ENCODE measurements at places on chromosomes 12 and 14. TPM values are rescaled to one million over a fixed set of nuclear protein-coding genes. Genes with fewer than 3 reads are reported as not detected.

The KCNA5 gene
- not detected for total RNA-seq

The PRKAB1 gene
- 16.2 TPM for total RNA-seq

The ST8SIA1 gene
- total RNA-seq, result 2.5 TPM

The FKBP3 gene
- total RNA-seq, result 48.3 TPM

The SERPINA10 gene
- total RNA-seq, result not detected

The DDX51 gene
- 2.2 TPM for total RNA-seq

The KERA gene
- total RNA-seq, result not detected

The TPPP2 gene
- not detected for total RNA-seq

The OR4E2 gene
- not detected for total RNA-seq

The ACTR6 gene
- 24.1 TPM for total RNA-seq

The MYH6 gene
- not detected for total RNA-seq

DNA sequence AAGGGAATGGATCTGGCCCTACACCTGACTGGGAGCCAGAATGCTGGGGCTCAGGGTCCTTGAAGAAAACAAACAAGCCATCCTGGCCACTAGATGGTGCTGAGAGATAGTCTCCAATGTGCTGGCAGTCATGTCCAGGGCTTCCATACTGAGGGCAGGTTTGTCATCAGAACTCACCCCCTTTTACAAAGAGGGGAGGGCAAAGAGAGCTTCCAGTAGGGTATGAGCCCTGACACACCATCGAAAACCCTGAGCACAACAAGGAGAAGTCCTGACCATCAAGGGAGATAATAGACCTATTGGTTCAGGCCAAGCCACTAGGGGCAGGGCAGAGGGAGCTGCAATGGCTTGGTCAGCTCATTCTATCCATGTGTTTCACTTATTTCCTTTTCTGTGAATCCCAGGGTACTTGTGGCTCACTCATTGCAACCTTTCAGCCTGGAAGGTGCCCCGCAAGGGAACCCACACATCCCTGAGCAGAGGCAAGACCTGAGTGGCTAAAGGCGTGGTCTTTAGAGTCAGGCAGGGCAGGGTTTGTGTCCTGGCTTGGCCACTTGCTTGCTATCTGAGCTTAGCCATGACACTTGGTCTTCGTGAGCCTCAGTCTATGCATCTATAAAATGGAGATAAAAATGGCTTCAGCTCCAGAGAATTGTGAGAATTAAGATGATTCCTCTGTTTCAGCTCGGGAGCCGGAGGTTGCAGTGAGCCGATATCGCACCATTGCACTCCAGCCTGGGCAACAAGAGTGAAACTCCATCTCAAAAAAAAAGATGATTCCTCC is 6.2 kb upstream of the PLEKHH1 start:
- DNase-seq, result peak; percentile 65

DNA sequence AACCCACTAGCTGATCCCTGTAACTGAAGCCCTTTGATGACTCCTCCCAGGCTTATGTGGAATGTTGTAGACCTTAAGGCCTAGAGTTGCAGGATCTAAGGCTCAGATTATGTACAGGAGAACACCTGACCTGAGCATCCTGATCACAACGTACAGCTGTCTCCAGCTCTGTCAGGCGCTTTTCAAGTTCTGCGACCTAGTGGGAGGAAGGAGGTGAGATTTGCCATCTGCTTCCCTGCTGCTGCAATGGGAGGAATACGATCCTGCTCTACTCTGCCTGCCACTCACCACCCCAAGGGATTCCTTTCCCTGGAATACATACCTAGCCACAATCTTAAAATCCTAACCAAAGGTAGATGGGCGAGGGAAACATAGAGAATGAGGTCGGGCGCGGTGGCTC is 10.5 kb downstream of the MBD6 start:
- DNase-seq, result no peak

GRCh38 chr12:32309811-32310736 is 89.3 kb upstream of the FGD4 start:
- peak; percentile 9 for DNase-seq

GRCh38 chr12:118326991-118327390 is 45.7 kb downstream of the TAOK3 start:
- DNase-seq, result no peak

- DNase-seq, result no peak
These were observed 7.0 kb downstream of the AMN start for GRCh38 chr14:102929241-102930137.

- DNase-seq, result peak; percentile 57
These were observed 116.0 kb downstream of the CACNA1C start for GRCh38 chr12:2168808-2169207.

DNA sequence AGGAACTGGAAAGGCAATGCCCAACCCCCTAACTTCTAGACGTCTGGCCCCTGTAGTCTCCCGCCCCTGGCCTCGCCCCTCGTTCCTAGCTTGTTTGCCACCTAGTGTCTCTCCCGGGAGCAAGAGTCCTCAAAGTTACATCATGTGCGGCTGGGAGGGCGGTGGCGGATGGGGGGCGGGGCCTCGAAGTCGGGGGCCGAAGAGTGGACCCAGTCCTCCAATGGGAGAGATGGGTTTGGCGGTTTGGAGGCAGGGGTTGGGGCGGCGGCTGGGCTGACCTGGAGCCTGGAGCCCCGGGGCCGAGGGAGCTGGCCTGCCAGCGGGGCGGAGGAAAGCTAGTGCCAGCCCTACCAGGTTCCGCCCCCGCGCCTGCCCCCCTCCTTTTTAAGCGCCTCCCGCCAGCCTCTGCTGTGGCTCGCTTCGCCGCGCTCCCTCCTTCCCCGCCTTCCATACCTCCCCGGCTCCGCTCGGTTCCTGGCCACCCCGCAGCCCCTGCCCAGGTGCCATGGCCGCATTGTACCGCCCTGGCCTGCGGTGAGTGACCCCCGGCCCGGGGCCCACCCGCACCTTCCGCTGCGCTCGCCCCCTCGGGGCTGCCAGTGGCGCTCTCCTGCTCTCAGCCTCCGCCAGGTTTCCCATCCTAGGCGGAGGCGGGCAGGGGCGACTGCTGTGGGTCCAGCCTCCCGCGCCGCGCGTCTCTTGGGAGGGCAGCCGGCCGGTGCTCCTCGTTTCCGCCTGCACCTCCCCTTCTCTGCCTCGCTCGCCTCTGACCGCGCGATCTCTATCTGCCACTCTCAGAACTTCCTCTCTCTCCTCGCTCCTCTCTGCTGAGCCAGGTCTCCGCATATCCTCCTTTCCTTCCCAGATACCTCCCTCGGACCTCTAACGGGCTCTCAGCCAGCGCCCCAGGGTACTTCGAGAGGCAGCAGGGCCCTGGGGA is at the start of gene PCK2:
Gene PCK2 (plus strand): TSS at position 411 of the 940 bp plus-strand sequence. CDS start 95 bp downstream, at position 506.
- DNase-seq, result peak; percentile 89

- DNase-seq, result peak; percentile 61
These were observed 21.9 kb downstream of the OR6J1 start for GRCh38 chr14:22622255-22622654.

- DNase-seq, result no peak
These were observed 106.6 kb downstream of the GLT1D1 start for GRCh38 chr12:128959901-128960300.

GRCh38 chr12:1815814-1816729 is 4.3 kb upstream of the LRTM2 start:
- no peak for DNase-seq

DNA sequence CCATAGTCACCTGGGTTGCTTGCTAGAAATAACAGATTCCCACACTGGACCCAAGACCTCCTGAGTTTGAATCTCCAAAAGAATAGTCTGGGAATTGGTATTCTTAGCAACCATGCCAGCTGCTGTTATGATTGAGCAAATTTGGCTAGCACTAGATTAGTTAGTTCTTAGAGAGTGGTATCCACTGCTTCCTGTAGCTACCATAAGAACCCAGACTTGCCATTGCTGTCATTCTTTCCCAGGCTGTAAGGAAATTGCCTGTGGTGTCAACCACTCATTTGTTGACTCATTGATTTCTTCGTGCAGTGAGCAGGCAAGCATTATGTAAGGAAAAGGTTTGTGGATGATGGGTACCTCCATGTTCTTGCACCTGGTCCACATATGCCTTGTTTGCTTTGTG is 201.8 kb upstream of the RGS6 start:
- peak; percentile 47 for DNase-seq

DNA sequence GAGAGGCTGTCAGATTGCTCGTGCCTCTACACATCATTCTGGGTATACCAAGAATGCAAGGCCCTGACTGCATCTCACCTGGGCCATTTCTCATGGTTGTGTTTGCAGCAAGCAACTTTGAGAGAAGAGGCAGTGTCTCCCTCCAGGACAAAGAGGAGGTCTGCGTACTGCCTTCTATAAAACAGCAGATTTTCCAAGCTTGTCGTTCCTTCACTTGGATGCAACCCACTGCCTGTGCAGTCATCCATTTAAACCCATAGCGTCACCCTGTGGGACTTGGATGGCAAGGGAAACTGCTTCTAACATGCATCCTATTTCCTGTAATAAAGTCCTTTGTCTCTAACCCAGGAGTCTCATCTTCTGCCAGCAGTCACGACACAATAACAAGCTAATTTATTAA is 1.3 kb downstream of the POMT2 start:
- no peak for DNase-seq

GRCh38 chr14:100325958-100326357 is 2.8 kb downstream of the SLC25A47 start:
- DNase-seq, result no peak

- DNase-seq, result no peak
These were observed 260.0 kb downstream of the ACSS3 start for GRCh38 chr12:81337886-81338285.

DNA sequence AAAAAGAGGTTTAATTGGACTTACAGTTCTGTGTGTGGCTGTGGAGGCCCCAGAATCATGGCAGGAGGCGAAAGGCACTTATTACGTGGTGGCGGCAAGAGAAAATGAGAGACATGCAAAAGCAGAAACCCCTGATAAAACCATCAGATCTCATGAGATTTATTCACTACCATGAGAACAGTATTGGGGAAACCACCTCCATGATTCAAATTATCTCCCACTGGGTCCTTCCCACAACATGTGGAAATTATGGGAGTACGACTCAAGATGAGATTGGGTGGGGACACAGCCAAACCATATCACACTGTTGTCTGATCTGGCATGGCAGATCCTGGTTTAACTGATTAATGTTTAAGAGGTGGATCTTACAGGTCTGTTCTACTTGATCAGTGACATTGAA is 5.6 kb downstream of the DDX47 start:
- DNase-seq, result peak; percentile 38

- no peak for DNase-seq
These were observed 38.0 kb upstream of the CCDC60 start for GRCh38 chr12:119296535-119296934.

GRCh38 chr12:32947206-32948067 is 50.9 kb upstream of the PKP2 start:
- peak; percentile 48 for DNase-seq

GRCh38 chr12:119704065-119704747 is 36.3 kb downstream of the PRKAB1 start:
- peak; percentile 53 for DNase-seq

DNA sequence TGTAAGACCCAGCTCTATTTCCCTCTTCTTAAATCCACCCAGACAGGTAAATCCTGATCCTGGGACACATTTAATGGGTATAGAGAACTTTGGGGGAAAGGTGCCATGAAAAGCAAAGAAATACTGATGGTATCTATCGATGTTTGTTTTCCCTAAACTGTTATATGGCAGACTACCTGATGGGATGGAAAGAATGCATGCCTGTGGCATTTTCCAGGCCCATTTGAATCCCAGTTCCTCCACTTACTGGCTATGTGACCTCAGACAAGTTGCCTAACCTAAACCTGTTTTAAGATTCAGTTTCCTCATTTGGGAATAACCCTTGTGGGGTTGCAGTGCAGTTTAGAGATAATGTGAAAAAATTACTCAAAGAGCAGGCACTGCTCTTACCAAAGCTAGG is 404.5 kb downstream of the FUT8 start:
- DNase-seq, result peak; percentile 14

GRCh38 chr12:12447236-12447635 is 90.4 kb downstream of the BORCS5 start:
- no peak for DNase-seq

GRCh38 chr12:87982208-87982607 is 47.0 kb downstream of the C12orf50 start:
- DNase-seq, result peak; percentile 37

DNA sequence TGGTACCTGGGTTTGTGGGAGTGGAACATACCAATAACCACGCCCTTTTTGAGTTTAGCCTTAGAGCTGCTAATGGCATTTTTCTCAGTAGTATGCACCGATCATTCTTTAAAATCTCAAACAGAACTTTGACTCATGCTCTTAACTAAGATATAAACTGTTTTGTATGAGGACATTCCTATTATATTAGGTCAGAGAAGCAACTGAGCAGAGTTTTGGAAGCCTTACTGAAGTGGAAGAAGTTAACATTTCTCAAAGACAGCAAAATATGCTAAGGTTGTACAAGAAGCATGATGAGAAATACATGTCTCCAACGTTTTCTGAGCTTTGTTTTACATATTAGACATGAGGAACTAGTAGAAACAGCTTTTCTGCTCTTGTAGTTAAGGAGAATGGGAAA is 819.2 kb downstream of the FSCB start:
- DNase-seq, result peak; percentile 12

- DNase-seq, result peak; percentile 61
These were observed 7.4 kb upstream of the GLRX5 start for GRCh38 chr14:95527387-95528002.

- peak; percentile 80 for DNase-seq
These were observed 243.2 kb downstream of the CACNA1C start for GRCh38 chr12:2295941-2296461.

DNA sequence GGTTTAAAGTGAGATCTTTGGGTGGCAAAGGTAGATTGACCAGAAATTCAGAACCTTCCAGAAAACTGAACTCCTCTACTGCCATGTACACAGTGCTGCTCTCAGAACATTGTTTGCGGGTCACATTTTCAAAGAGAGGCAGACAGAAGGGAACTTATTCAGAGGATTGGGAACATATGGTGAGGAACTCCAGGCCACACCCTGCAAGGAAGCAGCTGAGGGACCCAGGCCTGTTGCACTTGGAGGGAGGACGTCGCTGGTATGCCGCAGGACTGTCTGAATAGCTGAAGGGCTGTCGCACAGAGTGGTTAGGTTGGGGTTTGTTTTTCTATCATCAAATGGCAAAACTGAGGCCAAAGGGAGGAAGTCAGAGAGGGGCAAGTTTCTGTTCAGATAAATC is 441.1 kb downstream of the DPF3 start:
- DNase-seq, result no peak

GRCh38 chr12:1880876-1881275 is 37.6 kb downstream of the CACNA2D4 start:
- DNase-seq, result no peak

DNA sequence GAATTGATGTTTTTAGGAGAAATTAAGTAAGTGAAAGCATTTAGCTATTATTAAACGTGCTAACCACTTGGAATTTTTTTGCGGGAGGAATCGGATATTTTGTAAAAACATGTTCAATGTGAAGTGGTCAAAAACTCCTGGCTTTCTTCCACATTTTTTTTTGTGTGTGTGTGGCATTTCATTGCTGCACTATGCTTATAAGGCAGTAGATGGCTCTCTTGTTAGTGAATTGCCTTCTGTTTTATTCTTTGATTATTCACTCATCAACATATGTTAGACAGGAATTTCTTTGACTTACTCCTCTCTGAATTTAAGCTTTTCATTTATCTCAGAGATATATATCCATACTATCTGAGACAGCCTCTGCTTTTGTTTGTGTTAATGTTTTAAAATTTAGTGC is 71.3 kb downstream of the DERA start:
- DNase-seq, result peak; percentile 57

- peak; percentile 85 for DNase-seq
These were observed 109.4 kb upstream of the HIF1A start for GRCh38 chr14:61585598-61586543.

Data from M059J (cell line).